Glutamatergic neuron (in vitro differentiated cells): ENCODE measurements at places on chromosomes 3 and 15.
A peak's percentile ranks its signal among the peaks of the same experiment; 100 is the strongest.

- DNase-seq: no peak
Observed at GRCh38 chr3:16378920-16379319, 113.9 kb downstream of the OXNAD1 start.

- DNase-seq: no peak
Observed at GRCh38 chr3:50563867-50564266, 3.7 kb downstream of the C3orf18 start.

DNA sequence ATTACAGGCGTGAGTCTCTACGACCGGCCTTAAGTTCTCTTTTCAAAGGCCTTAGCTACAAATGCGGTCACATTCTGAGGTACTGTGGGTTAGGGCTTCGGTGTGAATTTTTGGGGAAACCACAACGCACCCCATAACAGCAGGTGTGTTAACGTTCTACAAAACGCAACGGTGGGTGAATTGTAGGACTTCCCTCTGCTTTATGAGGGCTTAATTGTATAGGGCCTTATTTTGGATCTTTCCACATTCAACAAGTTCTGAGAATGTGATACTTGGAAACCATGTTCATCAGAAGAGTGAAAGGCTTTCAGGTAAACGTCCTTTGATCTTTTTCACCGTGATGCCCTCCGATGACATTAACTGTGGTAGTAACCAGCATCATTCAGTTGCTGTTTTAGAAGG lies 998.6 kb upstream of the CFAP20DC start:
- DNase-seq: no peak

DNA sequence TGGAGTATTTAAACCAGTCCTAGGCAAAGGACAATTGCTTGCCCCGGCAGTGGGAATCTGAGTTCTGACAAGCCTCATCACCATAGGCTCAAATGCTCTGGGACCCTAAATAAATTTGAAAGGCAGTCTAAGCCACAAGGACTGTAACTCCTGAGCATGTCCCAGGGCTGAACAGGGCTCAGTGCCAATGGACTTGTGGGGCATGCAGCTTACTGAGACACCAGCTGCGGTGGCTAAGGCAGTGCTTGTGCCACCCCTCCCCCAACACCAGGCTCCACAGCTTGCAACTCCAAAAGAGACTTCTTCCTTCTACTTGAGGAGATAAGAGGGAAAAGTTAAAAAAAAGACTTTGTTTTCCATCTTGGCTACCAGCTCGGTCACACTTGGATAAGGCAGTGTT lies 289.7 kb upstream of the DCBLD2 start:
- no peak for DNase-seq

DNA sequence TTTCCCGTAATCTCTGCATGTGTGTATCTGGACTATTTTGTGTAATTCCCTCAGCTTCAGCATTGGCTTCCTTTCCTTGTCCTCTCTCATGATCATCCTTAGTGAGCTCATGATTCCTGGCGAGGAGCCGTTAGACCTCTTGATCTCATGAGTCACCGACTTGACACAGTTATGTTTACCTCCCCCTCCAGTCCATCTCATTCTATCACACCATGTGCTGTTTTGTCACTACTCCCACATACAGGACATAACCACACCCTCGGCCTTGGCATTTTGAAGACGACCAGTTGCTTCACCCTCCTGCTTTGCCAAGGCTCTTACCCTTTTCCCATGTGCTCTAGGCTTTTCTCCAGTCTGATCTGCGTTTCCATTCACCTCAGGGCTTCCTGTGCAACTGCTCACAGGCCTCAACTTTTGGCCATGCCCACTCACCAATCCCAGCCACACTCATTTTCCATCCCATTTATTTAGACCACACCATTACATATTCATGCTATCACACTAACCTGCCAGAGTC lies 41.5 kb downstream of the CP start:
- no peak for DNase-seq

DNA sequence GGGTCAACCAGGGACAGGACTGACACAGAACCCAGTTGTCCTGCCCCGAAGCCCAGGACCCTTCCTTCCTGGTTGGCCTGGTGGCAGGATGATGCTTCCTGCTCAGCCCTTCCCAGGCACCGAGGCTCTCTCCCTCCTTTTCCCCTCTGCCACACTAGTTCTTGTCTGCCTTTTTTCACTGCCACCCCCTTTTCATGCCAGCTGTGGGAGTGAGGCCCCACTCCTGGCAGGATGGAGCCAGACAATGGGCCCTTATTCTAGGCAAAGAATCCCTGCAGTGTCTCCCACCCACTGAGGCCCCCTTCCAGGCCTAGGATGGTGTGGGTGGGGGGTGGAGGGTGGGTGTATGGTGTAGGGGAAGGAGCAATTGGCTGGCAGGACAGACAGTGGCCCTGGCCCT lies 1.1 kb upstream of the SCAMP5 start:
- no peak for DNase-seq

GRCh38 chr3:186882150-186882524 lies 39.6 kb downstream of the ADIPOQ start:
- no peak for DNase-seq

GRCh38 chr3:52092891-52093290 lies 36.5 kb upstream of the DUSP7 start:
- no peak for DNase-seq

DNA sequence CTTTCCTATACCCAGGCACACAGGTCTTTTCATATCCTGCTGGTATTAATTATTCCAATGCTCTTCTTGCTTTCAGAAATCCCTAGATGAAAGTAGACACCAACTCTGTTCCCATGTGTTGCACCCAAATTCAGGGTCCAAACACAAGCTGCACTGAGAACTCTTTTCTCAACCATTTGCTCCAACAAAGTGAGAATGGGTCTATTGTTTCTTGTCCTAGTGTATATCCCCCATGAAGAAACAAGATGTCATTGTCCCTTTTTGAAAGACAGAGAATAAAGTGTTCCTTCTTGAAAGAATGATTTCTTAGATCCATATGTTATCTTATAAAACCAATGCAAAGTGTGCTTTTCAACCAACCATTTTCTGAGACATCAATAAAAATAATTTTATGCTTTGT lies 353.7 kb downstream of the CNTN6 start:
- DNase-seq: no peak

DNA sequence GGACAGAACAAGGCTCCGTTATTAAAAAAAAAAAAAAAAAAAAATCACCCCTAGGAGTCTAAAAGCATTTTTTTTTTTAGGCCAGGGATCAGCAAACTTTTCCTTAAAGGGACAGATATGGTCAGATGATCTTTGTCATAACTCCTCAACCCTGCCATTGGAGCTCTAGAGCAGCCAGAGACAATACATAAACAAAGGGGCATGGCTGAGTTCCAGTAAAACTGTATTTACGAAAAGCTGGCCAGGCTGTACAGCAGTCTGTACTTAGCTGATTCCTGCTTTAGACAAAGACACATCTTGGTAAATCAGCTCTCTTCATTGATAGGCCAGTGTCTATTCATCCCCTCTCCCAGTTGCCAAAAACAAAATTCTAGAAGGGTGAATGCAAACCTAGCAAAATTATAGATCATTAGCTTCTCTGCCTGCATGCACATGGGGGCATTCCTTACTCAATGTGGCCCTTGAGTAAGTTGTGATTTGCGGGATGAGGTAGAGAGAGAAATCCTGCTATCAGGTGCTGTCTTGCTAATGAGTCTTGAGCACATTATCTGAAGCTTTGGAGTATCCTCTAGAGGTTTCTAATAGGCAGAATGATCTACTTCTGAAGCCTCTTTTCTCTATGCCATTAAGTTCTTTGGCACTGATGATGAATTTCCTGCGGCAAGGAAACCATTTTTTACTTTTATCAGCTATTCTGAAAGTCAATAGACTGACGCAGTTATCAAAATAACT lies 35.2 kb downstream of the SENP8 start:
- no peak for DNase-seq

DNA sequence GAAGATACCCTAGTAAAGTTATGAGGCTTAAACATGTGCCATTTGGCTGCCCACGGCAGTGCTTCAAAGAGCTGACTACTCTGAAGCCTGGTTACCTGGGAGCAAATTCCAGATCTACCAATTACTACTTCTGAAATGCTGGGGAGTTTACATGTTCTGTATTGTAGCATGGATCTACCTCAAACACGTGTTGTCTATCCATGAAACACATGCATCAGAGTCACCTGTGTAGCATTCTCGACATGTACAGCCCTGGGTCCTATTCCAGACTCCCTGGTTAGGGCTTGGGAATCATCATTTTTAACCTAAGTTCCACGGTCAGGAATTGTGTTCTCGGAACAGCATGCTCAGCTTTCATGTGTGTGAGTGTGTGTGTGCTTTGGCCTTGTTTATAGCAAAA lies 599.3 kb upstream of the MDFIC2 start:
- no peak for DNase-seq

GRCh38 chr3:53222183-53222901 lies 33.5 kb downstream of the TKT start:
- no peak for DNase-seq

DNA sequence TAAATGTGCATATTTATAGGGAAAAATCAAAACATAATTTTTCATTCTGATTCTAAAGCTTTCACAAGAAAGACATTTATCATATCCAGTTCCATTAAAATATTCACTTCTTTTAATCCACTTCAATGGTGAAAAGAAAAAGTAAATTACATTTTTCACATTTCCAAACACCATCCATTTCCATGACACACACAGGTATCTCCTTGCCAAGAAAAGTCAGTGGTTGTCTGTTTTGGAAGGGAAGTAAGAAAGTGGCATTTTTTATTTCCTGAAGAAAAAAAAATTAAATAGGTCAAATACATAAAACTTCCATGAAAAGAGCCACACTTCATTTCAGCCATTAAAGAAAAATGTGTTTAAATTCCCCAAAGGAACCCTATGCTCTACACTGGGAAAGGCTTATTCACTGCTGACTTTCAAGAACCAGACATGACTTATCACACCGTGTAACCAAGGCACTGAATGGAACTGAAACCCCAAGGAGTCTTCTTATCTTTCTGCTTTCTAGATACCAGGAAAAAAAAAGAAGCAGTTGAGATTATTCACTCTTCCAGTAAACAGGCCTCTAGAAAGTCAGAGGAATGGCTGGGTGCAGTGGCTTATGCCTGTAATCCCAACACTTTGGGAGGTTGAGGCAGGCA lies 44.5 kb downstream of the OSBPL10 start:
- no peak for DNase-seq

DNA sequence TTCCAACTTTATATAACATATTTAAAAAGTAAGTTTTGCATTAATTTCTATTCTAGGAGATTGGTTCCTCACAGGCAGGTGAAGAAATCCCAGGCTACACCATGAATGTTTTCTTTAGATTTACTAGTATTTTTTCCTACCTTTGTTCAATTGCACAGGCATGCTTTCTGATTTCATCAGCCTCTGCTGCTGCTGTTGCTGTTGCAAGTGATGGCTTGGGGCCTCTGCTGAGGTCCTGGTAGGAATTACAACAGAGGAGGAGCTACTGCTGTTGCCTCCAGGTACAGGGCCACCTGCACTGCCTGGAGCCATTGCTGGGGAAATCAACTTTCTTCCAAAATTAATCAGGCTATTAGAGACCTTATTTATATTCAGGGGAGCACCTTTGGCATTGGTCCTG lies 353.3 kb downstream of the PLCL2 start:
- DNase-seq: no peak

- DNase-seq: no peak
Observed at GRCh38 chr15:64574301-64575017, 114.1 kb downstream of the ZNF609 start.

DNA sequence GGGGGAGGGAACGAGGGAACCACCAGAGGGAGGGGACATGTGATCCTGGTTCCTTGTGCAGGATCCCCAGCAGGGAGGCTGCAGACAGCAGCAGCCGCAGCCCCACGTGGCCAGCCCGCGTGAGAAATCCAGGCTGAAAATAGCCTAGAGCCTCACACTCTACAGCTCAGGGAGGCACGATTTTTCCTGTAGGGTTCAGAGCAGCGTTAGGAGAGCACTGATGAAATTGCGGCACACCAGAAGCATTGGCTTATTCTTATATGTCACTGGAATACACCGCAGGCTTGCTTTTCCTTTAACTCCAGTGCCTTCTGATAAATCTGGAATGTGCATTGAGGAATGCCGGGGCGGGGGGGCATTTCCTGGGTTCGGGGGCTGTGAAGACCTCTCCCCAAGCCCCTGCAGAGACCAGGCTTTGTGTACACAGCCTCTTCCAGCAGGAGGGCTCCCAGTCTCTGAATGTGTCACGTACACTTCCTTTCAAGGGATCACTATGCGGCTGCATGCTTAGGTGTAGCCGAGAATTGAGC lies 193.0 kb downstream of the ATP10A start:
- peak; percentile 77 for DNase-seq

GRCh38 chr15:73079565-73079964 lies 27.3 kb downstream of the NEO1 start:
- DNase-seq: no peak

DNA sequence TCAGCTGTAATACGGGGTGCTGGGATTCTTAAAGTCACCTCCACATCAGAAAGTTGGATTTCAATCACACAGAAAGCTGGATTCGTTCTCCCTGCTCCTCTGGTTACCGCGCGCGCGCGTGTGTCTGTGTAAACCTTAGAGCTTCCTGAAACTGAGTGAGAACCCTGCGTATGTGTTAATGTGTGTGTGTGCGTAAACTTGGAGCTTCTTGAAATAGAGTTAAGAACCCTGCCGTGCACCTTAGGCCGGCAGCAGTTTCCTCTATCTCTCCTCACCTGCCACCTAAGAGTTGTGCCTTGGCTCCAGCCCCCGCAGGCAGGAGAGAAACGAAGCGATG lies 531 bp downstream of the LZTFL1 start:
- DNase-seq: peak; percentile 17

GRCh38 chr3:112811131-112811884 lies 35.4 kb downstream of the CD200R1L start:
- DNase-seq: no peak

- no peak for DNase-seq
Observed at GRCh38 chr15:66803182-66803729, 101.2 kb downstream of the SMAD6 start.

DNA sequence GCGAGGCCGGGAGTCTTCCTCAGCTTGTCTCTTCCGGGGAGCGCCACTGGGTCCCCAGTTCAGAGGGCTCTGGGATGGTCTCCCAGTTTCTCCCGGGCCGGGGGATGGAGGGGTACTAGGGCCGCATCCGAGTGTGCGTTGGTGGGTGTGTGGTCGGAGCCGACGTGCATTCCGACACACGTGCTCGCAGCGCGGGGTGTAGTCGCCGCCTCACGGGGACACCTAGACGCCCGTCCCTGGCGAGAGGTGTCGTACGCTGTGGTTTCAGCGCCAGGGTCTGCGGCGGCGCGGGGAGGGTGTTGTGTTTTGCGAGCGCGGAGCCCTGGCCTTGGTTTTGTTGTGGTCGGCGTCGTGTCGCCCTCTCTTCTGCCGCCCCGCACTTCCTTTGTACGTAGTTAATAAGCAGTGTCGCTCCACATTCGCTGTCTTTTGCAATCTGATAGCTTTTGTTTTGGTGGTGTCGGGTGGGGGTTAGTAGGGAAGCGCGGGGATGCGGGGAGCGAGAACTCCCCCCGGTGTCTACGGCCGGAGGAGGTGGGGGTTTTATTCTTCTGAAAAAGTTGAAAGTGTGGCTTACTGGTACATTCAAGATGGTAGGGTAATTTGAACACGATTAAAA lies 2.2 kb downstream of the IGF1R start:
- peak; percentile 67 for DNase-seq

DNA sequence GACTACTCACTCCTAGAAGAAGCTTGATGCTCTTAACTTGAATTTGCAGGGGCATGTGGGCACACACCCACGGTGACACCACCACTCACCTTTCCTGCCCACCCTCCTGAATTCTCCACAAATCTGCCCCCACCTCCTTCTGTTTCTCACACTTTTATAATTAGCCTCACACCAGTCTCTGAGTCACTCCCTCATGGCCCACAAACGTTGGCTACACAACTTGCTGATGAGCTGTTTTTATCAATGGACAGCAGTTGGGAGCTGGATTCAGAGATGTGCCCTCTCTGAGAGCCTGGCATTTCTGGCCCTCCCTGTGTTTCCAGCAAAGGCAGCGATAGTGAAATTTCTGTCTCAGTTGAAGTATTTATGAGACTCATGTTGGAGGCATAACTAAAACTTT lies 1.3 kb downstream of the COLQ start:
- no peak for DNase-seq
